ENCODE measurements at places on chromosomes 5 and 9.

DNA sequence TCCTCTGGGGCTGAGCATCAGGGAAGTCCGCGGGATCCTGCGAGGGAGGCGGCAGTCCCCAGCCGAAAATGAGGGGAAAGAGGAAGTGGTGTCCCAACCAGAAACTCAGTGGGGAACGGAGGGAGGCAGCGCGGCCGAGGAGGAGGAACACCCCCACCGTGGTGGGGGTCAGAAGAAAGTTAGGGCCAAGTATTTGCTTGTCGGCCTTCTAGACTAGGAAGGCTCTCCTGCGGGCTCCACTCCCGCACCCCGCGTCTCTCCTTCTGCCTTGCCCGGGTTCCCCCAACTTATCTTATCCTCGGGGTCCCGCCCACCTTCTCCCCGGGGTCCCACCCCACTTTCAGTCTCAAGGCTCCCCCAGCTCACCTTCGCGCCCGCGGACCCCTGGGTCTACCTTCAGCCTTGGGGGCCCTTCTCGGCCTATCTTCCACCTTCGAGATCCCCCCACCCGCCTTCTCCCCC is 557 bp upstream of the PHF2 start:
- DNase-seq = peak; percentile 36

GRCh38 chr5:131795228-131795627 is 1.6 kb downstream of the FNIP1 start:
- DNase-seq = no peak

DNA sequence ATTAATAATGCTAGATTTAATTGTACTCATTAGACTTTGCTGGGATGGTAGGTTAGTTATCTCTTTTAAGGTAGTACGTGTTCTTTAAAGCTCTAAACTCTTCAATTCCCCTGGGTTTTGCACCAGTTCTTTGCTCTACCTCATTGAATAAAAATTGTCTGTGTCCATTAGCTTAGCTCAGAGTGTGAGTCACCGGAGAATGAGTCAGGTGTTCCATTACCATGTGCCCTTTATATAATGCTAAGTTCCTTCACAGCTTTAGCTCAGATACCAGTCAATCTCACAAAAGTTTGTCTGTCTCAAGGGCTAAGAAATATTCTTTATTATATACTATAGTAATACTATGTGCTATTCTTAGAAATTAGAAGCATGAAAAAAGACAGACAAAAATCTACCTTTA is 339.4 kb downstream of the PRELID2 start:
- DNase-seq = peak; percentile 81

GRCh38 chr5:125274211-125274610 is 527.8 kb upstream of the ZNF608 start:
- DNase-seq = peak; percentile 36

GRCh38 chr5:35129921-35130485 is 82.3 kb upstream of the AGXT2 start:
- DNase-seq = peak; percentile 93
